ENCODE measurements at places on chromosomes 1 and 21.
A peak's percentile ranks its signal among the peaks of the same experiment; 100 is the strongest.

DNA sequence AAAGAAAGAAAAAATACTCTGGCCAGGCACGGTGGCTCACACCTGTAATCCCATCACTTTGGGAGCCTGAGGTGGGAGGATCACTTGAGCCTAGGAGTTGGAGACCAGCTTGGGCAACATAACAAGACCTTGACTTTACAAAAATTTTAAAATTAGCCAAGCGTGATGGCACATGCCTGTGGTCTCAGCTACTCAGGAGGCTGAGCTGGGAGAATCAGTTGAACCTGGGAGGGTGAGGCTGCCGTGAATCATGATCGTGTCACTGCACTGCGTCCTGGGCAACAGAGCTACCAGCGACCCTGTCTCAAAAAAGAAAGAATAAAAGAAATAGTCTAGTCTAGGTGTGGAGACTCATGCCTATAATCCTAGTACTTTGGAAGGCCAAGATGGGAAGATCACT, 22.3 kb downstream of the RRP1B start:
- DNase-seq = no peak

DNA sequence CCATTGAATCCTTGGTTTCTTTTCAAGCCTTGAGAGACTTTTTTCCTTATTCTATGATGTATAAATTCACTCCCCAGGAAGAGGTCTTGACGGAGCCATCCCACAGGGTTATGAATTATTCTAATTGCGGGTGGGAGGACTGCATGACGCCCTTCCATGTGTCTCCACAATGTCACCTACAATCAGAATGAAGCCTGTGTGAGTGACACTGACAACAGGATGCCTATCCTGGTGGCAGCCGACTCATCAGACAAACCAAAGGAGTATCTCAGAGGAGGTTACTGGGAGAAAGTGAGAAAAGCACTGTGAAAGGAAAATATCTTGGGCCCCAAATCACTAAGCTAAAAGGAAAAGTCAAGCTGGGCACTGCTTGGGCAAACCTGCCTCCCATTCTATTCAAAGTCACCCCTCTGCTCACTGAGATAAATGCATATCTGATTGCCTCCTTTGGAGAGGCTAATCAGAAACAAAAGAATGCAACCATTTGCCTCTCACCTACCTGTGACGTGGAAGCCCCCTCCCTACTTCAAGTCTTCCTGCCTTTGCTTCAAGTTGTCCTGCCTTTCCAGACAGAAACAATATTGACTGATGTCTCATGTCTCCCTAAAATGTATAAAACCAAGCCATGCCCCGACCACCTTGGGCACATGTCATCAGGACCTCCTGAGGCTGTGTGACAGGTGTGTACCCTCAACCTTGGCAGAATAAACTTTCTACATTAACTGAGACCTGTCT, 98.4 kb downstream of the SMYD2 start:
- DNase-seq = no peak

DNA sequence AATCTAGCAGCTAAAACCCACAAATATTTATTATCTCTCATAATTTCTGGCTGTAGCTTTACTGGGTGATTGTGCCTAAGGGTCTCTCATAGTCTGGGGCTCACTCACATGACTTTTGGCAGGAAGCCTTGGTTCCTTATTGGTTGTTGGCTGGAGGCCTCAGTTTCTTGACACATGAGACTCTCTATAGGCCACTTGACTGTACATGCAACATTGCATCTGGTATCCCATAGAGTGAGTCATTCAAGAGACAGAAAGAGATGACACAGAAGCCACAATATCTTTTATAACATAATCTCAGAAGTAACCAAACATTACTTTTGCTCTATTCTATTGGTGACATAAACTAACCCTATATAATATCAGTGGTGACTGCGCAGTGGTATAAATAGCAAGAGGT, 128.5 kb upstream of the HNRNPU start:
- no peak for DNase-seq

DNA sequence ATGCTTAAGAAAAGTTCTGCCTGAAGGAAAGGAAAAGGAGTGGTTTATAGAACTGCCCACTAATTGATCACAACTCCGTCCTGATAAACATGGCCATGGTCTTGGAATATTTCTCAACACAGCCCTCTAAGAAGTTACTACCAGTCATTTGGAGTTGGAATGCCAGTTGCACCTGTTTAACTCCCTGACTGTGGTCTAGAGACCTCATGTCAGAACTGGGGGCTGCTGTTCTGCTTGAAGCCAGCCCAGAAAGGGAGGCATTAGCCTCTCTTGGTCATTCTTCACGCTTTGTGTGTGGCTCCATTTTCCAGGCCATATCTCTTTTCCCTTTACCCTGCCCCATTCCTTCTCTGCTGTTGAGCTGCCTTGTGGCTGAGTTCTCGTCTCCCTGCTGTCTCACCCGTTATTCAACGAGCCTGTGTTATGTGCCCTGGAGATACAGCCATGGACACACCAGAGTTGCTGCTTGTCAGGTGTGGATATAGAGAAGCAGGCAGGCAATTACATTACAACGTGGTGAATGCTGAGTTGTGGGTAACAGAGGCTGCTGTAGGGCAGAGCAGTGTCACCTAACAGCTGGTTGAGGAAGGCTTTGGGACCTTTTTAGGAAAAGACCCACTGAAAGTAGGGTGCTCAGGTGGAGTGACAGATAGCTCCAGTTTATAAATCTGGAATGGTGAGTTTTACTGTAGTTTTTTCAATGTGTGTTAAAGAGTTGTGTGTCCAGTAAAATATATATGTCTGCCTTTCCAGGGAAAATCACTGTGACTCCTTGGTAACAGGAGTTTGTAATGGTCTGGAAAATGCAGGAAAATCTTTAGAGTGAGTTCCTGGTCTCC, 137.0 kb upstream of the IPO9 start:
- DNase-seq = no peak

DNA sequence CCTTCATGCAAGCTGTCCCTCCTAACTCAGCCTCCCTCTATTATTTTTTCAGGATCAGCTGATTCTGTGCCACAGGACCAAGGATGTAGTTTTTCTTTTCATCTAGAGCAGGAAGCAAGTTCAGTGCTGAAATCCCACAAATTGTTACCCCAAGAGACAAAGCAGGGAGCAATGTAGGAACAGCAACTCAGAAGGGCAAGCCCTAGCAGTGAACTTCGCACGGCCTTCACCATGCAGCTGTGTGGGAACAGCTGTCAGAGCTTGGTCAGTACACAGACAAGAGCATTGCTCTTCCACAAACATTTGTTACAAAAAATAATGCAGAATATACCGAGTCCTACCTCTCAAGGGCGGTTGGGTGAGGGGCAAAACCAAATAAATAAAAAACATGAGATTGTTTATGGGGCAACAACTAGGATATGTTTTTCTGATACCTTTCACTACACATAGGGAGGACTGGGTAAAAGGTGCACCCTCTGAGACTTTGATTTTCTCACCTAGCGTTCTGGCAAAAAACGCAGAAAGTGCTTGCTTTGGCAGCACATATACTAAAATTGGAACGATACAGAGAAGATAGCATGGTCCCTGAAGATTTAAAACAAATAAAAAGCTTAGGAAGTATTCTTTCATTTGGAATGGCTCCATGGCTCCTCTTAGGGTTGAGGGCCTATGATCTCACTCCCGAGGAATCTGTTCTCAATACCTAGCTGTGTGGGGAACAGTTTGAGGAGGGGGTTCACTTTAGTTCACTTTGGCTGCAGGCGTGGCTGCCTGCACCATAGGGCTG, 37.1 kb upstream of the ANGPTL7 start:
- DNase-seq = no peak

DNA sequence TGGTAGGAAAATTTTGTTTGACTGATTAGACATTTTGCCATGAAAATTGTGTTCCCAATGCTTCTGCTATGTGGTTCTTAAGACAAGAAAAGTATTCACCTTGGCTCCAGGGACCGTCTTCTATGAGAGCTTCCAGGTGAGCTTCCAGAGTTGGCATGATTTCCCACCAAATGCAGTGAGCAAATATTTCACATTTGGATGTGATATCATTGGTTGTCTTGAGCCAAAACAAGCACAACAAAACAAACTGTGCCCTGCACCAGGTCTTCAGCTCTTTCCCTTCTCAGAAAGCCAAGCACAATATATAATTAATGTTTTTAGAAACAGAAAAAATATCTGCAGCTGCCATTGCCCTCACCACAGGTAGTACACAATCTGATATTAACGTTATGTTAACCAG, 1009.0 kb downstream of the PLA2G4A start:
- DNase-seq = no peak

- peak; percentile 20 for DNase-seq
These were observed 16.4 kb downstream of the ECHDC2 start for GRCh38 chr1:52904927-52905698.

- DNase-seq = no peak
These were observed 30.3 kb downstream of the YARS1 start for GRCh38 chr1:32786856-32787255.
